ENCODE measurements at places on chromosomes 7 and 10.

DNA sequence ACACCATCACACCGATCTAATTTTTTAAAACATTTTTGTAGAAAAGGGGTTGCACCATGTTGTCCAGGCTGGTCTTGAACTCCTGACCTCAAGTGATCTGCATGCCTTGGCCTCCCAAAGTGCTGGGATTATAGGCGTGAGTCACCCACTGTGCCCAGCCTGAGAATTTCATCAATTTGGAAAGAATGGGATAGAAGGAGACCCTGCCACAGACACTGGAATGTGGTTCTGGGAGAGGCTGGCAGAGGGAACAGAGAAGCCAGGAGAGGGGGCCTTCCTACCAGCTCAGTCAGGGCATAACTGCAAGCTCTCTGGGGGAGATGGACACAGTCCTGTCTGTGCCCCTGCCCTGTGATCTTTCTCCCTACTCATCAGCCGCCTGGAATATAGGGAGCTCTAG is 42.1 kb upstream of the MKRN1 start:
- DNase-seq, result no peak

DNA sequence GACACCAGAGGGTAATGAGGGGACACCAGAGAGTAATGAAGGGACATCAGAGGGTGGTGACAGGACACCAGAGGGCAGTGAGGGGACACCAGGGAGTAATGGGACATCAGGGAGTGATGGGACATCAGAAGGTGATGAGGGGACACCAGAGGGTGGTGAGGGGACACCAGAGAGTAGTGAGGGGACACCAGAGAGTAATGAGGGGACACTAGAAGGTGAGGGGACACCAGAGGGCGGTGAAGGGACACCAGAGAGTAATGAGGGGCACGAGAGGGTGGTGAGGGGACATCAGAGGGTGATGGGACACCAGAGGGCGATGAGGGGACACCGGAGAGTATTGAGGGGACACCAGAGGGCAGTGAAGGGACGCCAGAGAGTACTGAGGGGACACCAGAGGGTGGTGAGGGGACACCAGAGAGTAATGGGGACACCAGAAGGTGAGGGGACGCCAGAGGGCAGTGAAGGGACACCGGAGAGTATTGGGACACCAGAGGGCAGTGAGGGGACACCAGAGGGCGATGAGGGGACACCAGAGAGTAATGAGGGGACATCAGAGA is 10.6 kb downstream of the NACAD start:
- no peak for DNase-seq

DNA sequence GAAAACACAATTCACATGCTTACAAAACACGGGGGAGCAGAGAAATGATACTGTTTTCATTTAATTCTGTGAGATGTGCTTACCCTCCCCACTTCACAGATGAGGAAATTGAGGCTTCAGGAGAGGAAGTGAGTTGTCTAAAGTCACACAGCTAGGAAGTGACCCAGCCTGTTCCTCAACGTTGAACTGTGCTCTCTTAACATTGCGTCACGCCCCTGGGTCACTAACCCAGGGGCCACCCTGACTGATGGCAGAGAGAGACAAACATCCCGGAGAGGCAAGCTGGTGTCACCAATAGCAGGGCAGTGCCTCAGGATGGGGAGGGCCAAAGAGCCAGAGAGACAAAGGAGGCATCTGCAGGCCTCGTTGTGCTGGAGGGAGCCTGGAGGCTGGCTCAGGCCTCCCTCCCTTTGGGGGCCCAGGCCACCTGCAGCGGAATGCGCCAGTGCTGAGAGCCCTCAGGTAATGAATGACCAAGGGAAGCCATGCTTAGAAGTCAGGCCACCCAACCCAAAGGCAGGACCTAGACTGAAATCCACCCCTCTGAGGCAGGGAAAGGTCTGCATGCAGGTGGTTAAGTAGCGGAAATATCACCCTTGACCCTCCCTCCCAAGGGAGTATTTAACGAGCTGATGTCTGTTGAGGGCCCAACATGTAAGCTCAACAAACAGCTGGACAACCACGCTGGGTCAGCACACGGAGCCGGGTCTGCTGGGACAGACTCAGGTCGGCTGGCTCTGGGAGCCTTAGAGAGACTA is 81.3 kb downstream of the C10orf105 start:
- no peak for DNase-seq

- no peak for DNase-seq
Observed at GRCh38 chr7:141071855-141072547, 1.9 kb upstream of the TMEM178B start.

DNA sequence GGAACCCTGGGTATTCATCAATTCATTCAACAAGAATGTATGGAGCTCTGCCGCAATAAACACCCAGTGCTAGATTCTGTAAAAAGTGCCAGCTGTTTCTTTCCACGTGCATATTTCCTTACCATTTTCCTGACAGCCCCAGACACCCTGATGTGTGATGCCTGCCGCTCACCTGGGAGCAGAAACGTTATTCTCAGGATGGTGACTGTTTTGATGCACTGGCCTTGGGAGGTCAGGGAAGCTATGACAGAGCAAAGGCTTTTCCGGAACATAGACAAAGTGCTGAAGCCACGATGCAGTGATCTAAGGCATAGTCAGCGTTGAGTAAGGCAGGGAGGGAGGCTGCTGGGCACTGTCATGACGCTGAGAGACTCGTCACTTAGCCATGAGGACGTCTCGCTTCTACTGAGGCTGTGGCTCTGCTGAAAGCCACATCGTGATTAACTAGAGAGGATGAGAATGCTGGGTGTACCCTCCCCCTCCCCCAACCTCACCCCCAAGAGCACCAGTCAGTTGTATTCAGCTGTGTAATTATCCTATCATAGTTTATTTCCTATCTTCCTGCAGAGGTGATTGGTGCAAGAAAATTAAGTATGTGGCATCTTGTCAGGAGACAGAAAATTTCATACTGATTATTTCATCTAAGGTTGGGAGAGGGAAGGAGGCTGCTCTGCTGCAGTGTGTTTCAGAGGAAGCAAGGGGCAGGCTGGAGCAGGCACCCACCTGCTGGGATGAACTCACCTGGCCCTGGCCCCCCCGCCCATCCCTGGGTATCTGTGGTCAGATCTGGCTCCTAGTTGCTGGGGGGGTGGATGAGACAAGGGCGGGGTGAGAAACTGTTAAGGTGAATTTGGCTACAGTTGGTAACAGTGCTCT is 48.8 kb upstream of the SMNDC1 start:
- peak; percentile 32 for DNase-seq

DNA sequence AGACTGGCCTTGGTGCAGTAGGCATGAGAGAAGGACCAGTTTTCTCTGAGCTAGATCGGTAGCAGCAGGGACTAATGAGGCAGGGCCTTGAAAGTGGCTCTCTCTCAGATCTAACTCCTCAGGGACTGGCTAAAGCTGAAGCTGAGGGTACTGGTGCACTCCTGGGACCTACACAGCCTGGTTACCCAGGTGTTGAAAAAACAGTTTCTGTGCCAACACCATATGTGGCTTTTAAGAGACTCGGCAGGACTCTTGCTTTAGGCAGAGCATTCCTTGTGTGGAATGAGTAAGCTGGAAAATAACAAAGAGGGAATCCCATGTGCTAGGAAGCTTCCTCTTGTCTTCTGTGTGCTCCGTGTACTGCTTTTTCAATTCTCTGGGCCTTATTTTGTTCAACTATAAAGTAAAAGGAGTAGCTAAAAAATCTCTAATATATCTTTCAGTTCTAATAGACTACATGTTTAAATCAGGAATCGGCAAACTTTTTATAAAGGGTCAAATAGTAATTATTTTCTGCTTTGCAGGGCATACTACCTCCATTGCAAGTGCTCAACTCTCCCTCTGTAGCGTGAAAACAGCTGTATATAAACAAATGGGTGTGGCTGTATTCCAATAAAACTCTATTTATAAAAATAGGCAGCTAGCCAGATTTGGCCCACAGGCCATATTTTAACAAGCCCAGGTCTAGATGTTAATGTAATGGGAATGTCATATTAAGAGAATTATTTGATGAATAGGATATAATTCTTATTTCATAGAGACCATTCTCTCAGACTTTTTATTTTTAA is 186.1 kb upstream of the KAT6B start:
- DNase-seq, result no peak

DNA sequence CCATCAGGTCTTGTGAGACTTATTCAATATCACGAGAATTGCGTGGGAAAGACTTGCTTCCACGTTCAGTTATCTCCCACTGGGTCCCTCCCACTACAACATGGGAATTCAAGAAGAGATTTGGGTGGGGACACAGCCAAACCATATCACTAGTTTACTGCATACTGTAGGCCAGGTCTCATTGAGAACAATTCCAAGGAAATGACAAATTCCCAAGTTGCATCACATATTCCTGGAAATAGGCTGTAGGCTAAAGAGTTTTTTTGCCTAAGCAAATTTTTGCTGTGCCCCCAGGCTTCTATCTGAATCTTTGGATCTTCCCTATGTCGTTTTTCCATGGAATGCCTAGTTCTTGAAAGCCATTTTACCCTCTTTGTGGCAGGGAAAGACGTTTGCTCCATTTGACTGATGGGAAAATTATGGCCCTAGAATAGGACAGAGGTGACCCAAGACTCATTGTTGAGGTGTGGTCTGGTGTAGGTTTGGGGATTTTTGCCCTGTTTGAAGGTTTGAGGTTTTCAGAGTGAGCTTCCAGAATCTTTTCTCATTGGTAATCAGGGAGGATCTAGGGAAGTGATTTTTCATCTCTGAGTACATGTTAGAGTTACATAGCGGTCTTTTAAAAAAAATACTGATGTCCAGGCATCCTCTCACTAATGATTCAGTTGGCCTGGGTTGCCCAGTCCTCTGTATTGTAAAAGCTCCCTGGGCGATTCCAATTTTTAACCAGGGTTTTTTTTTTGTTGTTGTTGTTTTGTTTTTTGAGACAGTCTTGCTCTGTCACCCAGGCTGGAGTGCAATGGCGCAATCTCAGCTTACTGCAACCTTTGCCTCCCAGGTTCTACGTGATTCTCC is 44.4 kb downstream of the TACR2 start:
- DNase-seq, result no peak

GRCh38 chr10:132421847-132422751 is 25.1 kb downstream of the PWWP2B start:
- no peak for DNase-seq

GRCh38 chr7:44157116-44158080 is 16.3 kb upstream of the MYL7 start:
- no peak for DNase-seq

- DNase-seq, result no peak
Observed at GRCh38 chr7:131797841-131798240, 241.4 kb upstream of the PODXL start.

- no peak for DNase-seq
Observed at GRCh38 chr10:70604106-70604505, 1.6 kb upstream of the PRF1 start.

DNA sequence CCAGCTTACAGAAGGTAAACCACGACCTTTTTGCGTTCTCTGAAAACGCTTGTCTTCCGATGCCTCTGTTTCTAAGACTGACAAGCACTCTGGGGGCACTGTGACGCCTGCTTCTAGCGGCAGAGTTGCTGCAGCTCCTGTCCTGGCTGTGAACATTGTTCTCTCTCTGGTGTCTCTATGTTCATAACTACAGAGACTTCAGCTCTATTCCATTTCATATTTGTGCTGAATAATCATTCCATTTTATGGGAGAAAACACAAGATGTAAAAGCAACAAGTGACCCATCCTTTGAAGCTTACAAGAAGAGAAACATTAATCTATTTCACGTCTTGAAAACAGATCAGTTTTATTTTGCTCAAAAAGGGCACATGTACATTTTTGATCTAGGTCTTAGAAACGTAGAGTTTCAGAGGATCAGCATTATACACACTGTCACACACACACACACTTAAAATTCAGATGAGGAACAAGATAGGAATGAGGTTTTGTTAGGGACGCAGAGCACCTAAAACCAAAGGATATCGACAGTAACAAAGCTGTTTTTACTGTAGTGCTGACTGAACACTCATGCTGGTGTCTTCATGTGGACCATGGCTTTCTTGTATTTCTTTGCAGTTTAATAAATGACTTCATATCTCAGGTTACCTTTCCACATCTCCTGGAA is 3.0 kb downstream of the IKZF1 start:
- peak; percentile 85 for DNase-seq

DNA sequence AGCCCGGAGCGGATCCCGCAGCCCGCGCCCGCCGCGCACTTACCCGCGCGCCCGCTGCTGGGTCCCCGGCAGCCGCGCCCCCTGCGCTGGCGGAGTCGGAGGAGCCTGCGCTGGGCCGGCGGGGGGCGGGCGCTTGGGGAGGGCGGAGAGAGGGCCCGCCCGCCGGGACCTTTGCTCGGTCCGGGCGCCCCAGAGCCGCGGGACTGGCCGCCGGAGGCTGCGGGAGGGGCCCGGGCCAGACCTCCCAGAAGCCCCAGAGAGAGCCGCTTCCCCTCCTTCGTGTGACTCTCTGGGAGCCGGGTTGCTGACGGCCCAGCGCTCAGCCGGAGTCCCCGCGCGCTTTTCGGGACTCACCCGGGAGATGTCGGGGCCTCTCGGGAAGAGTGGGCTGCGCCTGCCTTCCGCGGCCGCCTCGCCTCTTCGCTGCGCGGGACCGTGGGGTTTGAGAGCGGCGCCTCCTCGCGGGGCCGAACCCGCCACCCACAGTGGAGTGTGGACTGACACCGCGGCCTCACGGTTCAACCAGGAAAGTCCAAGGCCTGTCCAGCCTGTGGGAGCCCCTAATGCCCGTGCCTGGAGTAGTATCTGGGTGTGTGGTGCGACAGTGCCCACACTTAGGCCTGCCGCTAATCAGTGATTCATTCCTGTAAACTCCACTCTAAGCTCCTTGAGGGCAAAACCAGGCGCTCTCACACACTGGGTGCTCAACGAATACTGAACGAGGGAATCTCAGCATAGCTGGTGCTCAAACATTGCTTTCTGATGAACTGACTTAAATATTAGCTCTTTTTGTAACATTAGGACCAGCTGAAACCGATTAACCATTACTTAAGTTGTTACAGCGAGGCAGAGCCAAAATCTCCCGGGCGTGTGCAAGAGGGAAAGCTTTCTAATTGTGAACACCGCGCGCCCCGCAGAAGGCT is at the start of gene GSDME:
Gene GSDME, minus strand, starts transcription at position 112 of the 923 bp plus-strand sequence. CDS start 7,690 bp downstream, outside the sequence.
- no peak for DNase-seq

- DNase-seq, result no peak
Observed at GRCh38 chr10:132678436-132679216, 107.3 kb downstream of the NKX6-2 start.

- DNase-seq, result no peak
Observed at GRCh38 chr10:52226197-52226847, 87.8 kb upstream of the DKK1 start.

- DNase-seq, result no peak
Observed at GRCh38 chr10:844552-844951, 87.0 kb downstream of the LARP4B start.

Measured in Jurkat, Clone E6-1 (cell line).